ENCODE measurements at places on chromosomes 1 and 21. TPM values are rescaled to one million over a fixed set of nuclear protein-coding genes. Genes with fewer than 3 reads are reported as not detected.

- DNase-seq: no peak
Measured at GRCh38 chr21:46155514-46156377, at the start of gene FTCD. Gene FTCD (minus strand): TSS chr21:46155579. CDS start chr21:46155523, 56 bp downstream.

DNA sequence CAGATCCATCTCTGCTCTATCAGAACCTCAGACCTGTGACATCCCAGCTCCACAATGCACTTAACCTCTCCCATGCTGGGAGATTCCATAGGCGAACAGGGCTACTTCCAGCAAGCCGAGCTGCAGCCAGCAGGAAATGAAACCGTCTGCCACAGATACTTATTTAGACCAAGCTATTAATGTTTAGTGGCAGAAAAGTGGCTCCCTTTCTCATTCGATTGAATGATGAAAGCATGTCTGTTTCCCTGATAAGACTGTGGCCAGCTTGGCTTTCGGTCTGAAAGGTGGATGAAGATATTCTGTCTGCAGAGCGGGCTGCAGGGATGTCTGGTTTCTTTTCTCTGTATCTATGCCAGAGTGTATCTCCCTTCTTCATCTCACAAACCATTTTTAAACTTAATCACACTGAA lies 146.4 kb downstream of the GREM2 start:
- DNase-seq: no peak

GRCh38 chr1:27299385-27300271 lies 22.3 kb upstream of the TMEM222 start:
- DNase-seq: peak; percentile 99

DNA sequence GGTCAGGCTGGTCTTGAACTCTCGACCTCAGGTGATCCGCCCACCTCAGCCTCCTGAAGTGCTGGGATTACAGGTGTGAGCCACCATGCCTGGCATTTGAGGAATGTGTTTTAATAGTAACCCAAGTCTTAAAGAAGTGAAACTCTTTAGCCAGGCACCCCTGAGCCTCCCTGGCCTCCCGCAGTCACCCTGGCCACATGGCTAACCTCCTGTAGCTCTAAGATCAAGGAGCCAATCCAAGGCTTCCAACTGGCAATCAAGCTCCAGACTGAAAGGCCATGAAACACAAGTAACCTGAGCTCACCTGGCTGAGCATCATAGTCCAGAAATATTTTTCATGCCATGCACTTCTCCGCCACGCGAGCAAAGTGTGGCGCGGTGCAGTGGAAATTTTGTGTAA lies 84.3 kb downstream of the LTN1 start:
- DNase-seq: no peak

DNA sequence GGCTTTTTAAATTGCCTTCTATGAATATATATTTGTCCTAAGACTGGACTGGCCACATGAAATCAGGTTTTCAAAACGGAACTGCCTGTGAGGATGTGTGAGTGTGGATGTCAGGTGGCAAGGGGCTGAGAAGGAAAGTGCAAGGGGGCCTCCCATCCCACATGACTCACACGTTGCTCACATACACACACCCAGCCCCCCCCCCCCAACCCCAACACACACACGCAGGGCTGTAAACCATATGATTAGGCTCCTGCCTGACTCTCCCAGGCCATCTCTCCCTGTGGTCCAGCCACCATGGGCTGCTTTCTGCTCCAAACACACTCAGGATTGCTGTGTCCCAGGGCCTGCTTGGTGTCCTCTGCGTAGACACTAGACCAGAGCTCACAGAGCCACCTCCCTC lies 22.4 kb downstream of the DEGS1 start:
- peak; percentile 85 for DNase-seq

- no peak for DNase-seq
Measured at GRCh38 chr1:219412772-219413171, 200.1 kb downstream of the ZC3H11B start.

DNA sequence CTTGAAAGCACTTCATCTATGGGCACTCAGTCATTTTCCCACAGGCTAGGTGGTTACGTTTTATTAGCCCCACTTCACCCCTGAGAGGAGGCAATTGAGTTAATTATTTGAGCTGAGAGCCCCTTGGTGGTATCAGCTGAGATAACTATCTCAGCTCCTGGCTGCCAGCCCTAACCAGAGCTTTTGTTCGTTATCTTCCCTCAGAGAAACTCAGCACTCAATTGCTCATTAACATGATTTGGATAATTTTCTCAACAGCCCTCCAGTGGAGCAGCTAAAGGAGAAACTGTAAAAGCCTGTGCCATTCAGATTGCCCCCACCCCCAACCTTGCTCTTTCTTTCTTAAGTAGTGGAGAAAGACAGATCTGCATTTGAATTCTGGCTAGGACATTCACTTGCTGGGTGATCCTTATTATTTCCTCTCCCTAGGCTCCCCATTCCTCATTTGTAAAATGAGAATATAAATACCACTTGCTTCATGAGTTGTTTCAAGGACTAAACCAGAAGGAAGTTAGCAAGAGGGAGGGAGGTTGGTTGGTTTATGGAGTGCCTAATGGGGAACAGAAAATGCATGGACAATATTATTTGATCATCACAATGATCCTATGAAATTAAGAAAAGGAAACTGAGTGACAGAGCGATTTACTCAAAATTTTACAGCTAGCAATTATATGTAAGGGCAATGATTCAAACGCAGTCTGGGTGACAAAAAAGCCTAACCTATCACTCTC lies 218.7 kb upstream of the FGGY start:
- no peak for DNase-seq

DNA sequence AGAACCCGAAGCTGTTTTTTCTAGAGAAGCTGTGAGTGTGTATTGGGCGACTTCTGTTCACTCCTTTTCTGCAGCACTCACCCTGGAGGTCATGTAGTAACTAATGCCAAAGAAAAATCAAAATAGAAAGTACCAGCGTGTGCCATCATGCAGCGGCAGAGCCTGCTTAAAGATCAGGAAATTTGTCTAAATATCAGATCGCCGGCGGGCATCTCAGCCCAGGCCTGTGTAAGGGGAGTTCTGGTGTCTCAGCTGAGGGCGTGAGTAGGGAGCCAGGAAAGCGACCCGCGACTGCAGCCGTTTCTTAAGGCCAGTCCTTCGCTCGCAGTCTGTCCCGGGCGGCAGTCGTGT lies 768 bp downstream of the EDARADD start:
- peak; percentile 71 for DNase-seq

DNA sequence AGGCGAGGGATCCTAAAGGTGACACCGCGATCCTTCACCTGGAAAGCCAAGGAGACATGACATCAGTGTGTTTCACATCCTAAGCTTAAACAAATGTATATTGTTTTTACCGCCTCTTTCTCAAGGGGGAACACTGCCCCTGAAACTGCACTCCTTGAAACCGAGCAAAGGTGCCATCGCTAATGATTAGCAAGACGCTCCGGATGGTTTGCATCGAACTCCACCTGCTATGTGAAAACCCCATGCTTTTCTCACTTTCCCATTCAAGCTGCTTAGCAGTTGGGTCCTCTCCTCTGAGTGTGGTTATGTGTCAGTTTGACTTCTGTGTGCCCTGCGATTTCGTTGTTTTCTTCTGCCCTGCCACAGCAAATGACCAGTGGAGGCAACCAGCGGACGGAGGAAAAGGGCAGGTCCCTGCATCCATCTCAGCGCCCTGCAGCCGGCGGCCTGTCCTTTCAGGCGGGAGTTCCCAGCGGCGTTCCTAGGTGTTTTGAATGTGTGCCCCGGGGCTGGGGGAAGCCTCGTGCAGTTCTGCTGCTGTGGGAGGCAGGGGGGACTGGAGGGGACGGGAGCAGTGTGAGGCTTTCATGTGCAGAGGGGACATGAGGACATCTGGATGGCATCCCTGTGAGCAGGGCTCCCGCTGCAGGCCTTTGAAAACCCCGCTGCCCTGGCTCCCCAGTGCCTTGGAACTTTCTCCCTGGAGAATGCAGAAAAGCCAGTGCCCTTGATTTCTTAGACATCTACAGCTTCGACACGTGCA lies 16.1 kb downstream of the ZBTB18 start:
- DNase-seq: no peak

- DNase-seq: no peak
Measured at GRCh38 chr21:18157406-18157805, 87.2 kb upstream of the CHODL start.

- DNase-seq: peak; percentile 90
Measured at GRCh38 chr21:34126269-34126668, 52.9 kb downstream of the MRPS6 start.

- DNase-seq: no peak
Measured at GRCh38 chr1:9730096-9730901, 78.8 kb downstream of the PIK3CD start.

- peak; percentile 84 for DNase-seq
Measured at GRCh38 chr1:39394598-39394997, 96.8 kb upstream of the BMP8A start.

GRCh38 chr1:162276493-162276892 lies 100.2 kb downstream of the SPATA46 start:
- DNase-seq: no peak

DNA sequence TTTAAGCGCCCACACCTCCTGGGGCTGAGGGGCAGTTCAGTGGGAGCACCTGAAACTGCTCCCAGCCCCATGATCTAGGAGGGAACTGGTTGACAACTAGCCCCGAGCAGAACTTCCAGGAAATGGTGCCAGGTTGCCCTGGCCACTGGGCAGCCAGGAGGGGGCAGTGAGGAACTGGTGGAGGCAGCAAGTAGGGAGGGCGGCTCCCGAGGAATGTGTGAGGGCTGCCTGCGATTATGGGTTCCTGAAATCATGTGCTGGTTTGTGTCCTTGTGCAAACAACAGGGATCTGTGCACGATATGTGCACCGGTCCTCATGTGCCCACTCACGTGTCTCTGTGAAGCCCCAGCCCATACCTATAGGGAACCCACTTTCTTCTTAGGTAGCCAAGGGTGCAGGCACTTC lies 9.9 kb downstream of the GPR3 start:
- DNase-seq: no peak

DNA sequence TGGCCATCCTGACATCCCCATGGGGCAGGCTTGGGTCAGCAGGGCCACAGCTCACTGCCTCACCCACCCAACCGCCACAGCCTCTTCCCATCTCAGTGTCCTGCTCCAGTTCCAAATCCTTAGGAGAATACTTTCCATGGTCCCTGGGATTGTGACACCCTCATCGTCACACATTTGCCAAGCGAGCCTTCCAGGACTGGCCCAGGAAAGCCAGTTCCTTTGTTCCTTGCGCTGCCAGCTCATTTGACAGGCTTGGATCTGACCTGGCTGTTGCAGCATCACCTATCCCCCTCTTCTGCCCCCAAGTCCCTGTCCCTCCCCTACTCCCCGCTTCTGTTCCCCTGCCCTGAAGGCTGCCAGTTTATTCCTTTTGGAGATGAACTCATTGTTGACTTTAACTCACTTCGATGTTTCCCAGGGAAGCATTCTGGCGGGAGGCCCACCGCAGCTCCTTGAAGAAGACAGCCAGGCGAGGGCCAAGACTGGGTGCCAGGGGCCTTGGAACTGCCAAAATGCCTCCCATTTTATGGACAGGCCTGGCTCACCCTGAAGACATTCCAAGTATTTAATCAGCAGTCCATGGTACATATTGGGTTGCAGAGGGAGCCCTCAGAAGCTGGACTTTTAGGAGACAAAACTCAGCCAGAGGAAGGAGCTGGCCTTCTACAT lies 10.2 kb upstream of the GNL2 start:
- DNase-seq: no peak

DNA sequence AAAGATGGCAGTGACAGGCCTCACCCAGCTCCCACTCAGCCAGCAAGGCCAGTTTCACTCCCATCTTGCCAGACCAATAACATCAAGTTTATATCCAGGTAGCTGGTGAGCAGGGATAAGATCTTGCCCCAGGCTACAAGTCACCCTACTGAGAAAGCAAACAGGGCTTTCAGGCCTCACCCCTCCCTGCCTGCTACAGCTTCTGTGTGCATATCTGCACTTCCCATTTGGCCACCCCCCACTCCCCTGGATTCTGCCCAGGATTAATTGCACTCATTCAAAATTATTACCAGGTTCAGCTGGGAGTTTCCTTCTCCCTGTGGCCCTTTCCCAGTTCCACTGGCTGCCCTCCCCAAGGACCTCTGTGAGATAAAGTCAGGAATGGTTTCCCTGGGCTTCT lies 352.1 kb downstream of the TBX15 start:
- DNase-seq: no peak

GRCh38 chr1:241213139-241213538 lies 143.9 kb downstream of the RGS7 start:
- DNase-seq: peak; percentile 96

- peak; percentile 71 for DNase-seq
Measured at GRCh38 chr1:201756406-201756805, 72.6 kb upstream of the IPO9 start.

DNA sequence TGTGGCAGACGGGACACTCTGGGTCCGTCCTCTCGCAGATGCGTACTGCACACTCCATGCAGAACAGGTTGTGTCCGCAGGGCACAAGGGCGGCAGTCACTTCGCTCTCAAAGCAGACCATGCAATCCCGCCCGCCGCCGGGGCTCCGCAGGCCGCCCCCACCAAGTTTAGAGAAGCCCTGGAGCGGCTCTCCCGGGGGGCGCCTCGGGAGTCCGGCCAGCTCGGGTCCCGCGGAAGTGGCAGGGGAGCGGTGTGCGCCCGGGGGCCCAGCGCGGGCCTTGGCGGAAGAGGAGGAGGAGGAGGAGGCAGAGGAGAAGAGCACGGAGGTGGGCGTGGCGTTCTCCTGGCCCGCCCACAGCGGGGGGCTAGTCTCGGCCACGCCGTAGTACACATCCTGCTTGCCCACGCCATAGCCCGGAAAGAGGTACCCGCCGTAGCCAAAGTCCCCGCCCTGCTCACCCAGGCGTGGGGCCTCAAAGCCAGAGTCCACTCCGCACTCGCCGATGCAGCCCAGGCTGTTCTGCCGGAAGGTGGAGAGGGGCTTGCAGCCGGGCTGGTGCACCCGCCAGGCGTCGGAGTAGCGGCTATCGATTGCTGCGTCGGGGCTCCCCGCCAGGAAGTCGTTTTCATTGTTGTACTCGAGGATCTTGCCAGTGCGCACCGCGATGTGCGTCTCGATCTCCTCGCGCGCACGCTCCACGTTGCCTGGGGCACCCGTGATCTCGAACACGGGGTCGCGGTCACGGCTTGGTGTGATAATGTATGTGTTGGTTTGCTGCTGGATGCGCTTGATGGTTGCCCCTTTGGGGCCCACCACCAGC lies 5.4 kb downstream of the MEX3A start:
- DNase-seq: no peak

DNA sequence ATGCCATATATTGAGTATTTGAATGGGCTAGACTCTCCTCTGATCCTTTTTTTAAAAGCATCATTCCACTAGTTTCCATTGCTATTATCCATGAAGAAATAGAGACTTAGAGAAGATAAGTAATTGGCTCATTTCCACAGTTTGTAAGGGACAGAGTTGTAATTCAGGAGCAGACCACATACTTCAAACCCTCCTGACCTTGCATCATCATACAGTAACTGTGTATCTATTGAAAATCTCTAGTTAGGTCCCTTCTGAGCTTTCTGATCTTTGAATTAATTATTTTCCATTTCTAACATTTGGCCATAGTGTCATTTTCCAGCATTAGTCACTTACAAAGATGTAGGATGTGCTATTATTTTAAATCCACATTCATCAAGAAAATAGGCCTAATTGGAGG lies 386.5 kb upstream of the ST6GALNAC5 start:
- DNase-seq: no peak

Gene FCRL4
- not detected for total RNA-seq

Gene GPR25
- not detected for total RNA-seq

Gene LYPD8
- total RNA-seq: not detected

Gene CGN
- 3.6 TPM for total RNA-seq

Gene GSTM1
- 19.5 TPM for total RNA-seq

Gene CFAP107
- total RNA-seq: not detected

Gene SLC41A1
- total RNA-seq: 20.0 TPM
